ENCODE measurements at places on chromosomes 2 and 18.

- no peak for DNase-seq
Measured at GRCh38 chr2:226875438-226876225, 39.8 kb downstream of the RHBDD1 start.

DNA sequence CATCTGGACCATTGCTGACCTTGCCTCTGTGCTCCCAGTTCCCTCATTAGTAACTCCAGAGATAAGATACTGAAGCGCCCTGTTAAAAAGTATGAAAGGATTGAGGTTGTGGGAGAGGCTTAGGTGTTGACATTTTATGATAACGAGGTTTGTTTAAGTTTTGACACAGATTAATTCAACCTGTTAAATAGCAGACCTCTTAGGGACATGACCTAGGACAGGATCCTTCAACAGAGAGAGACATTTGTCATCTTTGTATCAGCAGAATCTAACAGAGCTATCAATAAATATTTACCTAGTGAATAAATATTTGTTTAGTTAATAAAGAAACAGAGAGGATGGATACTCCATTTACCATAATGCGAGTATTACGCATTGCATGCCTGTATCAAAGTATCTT lies 99.5 kb downstream of the DCC start:
- no peak for DNase-seq

- DNase-seq, result no peak
Measured at GRCh38 chr18:21759836-21760235, 19.2 kb downstream of the MIB1 start.

GRCh38 chr2:23618794-23619530 lies 234.0 kb downstream of the KLHL29 start:
- DNase-seq, result no peak

GRCh38 chr2:48870942-48871341 lies 115.4 kb upstream of the LHCGR start:
- no peak for DNase-seq

DNA sequence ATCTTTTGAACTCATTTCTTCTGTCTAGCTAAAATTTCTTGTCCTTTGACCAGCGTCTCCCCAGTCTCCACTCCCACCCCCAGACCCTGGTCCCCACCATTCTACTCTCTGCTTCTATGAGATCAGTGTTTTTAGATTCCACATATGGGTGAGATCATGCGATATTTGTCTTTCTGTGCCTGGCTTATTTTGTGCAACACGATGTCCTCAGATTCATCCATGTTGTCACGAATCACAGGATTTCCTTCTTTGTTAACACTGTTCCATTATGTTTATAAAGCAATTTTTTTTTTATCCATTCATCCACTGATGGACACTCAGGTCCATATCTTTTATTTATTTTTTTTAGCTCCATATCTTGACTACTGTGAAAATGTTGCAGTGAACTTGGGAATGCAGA lies 16.0 kb upstream of the ACYP2 start:
- DNase-seq, result no peak

GRCh38 chr2:156145976-156146375 lies 186.5 kb downstream of the NR4A2 start:
- DNase-seq, result no peak

GRCh38 chr18:29169599-29169998 lies 992.7 kb upstream of the CDH2 start:
- no peak for DNase-seq

DNA sequence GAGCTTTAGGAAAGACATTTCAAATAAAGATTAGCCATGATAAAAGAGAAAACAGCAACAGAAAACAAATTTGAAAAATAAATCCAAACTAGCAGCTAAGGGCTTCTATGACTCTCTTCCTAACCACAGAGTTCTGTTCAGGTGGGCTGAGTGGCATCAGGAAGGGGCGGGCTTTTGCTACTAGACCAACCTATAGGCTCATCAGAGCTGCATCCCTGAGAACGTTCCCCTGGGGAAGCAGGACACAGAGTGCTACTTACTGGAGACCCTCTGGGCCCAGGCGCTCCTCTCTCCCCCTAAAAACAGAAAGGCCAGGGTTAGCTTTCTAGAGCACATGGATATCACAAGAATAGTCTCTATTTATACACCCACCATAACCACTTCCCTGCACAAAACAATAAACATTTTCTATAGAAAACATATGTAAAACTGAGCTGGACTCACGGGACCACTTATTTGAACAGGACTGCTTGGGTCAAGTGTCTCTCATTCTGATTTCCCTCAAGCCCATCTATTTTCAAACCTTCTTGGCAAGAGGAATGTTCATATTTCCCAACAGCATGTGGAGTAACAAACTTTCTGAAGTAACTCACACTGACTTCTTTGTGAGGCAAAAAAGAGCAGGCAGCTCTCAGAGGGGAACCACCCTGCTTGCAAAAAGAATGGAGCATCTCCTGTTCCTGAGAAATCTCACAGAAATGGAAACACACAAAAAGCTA lies 78.9 kb upstream of the LMAN1 start:
- DNase-seq, result no peak

DNA sequence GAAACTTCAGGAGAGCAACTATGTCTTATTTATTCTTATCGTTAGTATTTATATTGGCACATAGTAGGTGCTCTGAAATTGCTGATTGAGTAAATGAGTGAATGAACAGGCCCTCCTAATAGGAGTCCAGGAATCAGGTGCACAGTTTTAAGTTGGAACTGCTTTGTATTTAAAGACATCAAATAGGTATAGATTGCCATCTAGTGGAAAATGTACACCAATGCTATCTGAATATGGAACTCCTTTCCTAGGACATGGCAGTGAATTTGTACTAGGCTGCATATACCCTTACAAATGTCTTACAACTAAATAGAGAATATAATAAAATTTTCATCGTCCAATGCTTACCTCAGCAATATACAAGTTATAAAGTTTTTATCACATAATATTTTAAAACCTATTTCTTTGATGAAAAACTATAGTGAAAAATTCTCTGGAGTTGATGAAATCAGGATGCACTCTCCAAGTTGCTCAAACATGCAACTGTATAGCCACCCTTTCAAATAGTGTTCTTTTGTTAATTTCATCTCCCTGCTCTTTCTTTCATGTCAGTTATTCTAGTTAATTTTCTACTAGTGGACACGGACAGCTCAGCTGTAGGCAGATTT lies 318.9 kb upstream of the SYT4 start:
- DNase-seq, result peak; percentile 31

DNA sequence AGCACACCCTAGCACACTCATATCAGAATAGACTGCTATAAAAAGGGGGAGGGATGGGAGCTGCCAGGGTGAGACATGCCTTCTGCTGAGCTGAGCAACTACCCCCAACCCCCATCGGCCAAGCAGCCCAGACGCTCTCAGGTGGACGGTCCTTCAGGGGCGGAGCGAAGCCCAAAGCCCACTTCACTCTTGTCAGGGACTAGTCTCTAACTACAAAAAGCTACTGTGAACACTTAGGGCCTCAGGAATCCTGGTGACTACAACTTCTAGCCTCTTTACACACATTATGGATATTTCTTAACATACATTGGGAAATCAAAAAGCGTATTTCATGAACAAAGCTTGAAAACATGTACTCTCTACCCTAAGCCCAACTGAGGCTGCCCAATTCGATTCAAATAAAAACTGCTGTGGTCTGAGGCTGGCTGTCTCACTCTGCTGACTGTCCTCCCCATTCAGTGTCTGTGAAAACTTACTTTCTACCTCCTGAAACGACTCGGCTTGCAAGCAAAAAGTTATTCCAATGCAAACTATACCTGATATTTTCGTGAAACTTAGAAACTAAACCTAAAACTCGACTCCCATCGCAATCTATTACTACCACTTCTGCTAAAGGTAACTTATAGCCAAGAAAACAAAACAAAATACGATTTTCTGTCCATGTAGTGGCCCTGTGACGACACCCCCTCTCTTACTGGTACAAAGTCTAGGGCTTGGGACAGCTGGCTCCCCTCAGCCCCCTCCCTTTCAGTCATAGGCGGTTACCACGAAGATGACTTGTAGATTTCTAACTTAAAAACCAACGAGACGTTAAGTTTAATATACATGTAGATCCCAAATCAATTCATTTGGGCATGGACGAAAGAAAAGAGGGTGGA lies 1.2 kb downstream of the SERTAD2 start:
- DNase-seq, result peak; percentile 85

GRCh38 chr2:121527009-121527682 lies 3.5 kb upstream of the RNU4ATAC start:
- no peak for DNase-seq

- DNase-seq, result no peak
Measured at GRCh38 chr18:48855422-48856377, 95.1 kb downstream of the SMAD7 start.

DNA sequence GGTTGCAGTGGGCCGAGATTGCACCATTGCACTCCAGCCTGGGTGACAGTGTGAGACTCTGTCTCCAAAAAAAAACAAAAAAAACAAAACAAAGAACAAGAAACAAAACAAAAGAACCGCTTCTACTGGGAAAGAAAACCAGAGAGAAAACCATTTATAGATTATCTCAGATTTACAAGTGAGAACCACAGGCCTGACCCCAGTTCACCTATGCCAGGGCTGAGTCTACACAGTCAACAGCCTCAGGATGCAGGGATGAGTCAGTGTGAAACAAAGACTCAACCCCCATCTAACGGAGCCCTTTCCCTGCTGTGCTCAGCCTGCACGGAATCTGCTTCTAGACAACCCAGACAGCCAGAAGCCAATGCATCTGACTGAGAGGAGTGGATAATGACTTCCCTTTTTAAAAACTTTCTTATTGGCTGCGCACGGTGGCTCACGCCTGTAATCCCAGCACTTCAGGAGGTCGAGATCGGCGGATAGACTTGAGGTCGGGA lies 25.5 kb upstream of the YWHAQ start:
- peak; percentile 99 for DNase-seq

- no peak for DNase-seq
Measured at GRCh38 chr2:8524823-8525222, 157.0 kb upstream of the ID2 start.

DNA sequence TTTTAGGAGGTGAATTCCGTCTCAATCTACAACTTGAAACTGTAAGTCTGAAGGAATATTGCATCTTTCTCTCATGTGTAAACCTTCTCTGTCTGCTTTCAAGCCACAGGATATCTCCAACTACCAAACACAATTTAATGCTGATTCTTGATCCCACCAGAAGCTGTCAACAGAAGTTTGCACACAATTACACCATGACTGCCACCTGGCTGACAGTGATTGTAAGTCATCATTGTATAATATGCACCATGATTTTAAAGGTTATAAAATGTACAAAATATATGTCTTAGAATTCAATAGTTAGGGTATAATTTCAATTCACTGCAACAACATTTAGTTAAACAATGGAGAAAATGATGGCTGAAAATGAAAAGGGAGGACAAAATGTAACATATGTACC lies 18.4 kb downstream of the PREPL start:
- DNase-seq, result peak; percentile 36

Measured in mesenchymal stem cell (in vitro differentiated cells and primary cell).